ENCODE measurements at places on chromosomes 6 and 20. TPM values are rescaled to one million over a fixed set of nuclear protein-coding genes. Genes with fewer than 3 reads are reported as not detected.
A peak's percentile ranks its signal among the peaks of the same experiment; 100 is the strongest.

EEF1A2 gene
- total RNA-seq: 13.4 TPM

ECT2L gene
- 0.41 TPM for total RNA-seq

DNA sequence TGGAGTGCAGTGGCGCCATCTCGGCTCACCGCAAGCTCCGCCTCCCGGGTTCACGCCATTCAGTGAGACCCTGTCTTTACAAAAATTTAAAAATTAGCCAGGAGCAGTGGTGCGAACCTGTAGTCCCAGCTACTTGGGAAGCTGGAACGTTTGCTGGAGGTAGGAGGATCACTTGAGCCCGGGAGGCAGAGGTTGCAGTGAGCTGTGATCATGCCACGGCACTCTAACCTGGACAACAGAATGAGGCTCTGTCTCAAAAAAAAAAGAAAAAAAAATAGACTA is 5.7 kb upstream of the PARD6B start:
- DNase-seq: no peak
- no peak overlapping the region for H3K27ac ChIP-seq
- no peak overlapping the region for H3K4me3 ChIP-seq

PM20D2 gene
- 11.9 TPM for total RNA-seq

GRCh38 chr6:33314515-33314942 is 651 bp upstream of the TAPBP start:
- H3K4me1 ChIP-seq: peaks cover 8% of the 10 kb centered on the region

KLC4 gene
- 41.2 TPM for total RNA-seq

GRCh38 chr6:52144196-52145076 is 41.7 kb upstream of the IL17A start:
- H3K27ac ChIP-seq: no peak overlapping the region
- DNase-seq: no peak
- no peak overlapping the region for H3K4me3 ChIP-seq
- H3K4me1 ChIP-seq: no peaks in the 10 kb centered on the region
- H3K36me3 ChIP-seq: no peaks in the 10 kb centered on the region

BMP5 gene
- total RNA-seq: 0.80 TPM

FOXA2 gene
- 0.59 TPM for total RNA-seq

DNA sequence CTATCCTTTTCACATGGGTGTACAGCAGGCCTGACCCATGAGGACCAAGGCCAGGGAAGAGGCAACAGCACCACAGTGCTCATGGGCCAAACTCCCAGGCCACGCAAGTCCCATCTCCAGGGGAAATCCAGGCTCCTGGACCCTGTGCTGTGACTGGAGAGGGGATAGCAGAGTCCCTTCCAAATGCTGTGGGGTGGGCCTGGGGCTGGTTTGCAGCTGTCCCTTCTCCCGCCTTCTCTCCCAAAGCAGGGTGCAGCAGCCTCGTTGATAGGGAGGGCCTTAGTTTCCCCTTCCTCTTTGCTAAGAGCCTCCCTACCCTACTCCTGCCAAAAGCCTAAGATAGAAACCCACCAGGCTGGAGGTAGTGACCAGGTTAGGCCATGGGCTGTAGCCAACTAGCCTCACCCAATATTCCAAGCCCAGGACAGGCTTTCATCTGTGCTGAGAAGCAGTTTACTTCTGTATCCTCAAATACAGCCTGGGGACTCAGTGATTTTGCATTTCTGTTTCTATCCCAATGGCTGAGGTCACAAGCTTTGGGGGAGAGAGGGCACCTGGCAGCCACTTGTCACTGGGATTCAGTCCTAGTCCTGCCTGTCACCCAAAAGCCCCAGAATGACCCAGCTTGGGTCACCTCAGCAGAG is 1.4 kb downstream of the CTSZ start:
- no peaks in the 10 kb centered on the region for H3K36me3 ChIP-seq
- H3K27me3 ChIP-seq: no peaks in the 10 kb centered on the region
- DNase-seq: no peak
- H3K4me3 ChIP-seq: peak overlapping the region; percentile 66
- peak overlapping the region; percentile 72 for H3K27ac ChIP-seq

PBOV1 gene
- not detected for total RNA-seq

- no peaks in the 10 kb centered on the region for H3K4me1 ChIP-seq
- H3K27me3 ChIP-seq: no peaks in the 10 kb centered on the region
- no peak overlapping the region for H3K4me3 ChIP-seq
- H3K36me3 ChIP-seq: no peaks in the 10 kb centered on the region
Measured at GRCh38 chr6:152594701-152595100, 42.5 kb downstream of the SYNE1 start.

GRCh38 chr20:64077876-64078551 is 1.3 kb downstream of the RGS19 start:
- peaks cover 9% of the 10 kb centered on the region for H3K4me1 ChIP-seq
- DNase-seq: no peak
- no peak overlapping the region for H3K27ac ChIP-seq
- H3K4me3 ChIP-seq: no peak overlapping the region

- H3K4me1 ChIP-seq: no peaks in the 10 kb centered on the region
- no peaks in the 10 kb centered on the region for H3K27me3 ChIP-seq
- no peak overlapping the region for H3K4me3 ChIP-seq
- no peak for DNase-seq
- H3K36me3 ChIP-seq: no peaks in the 10 kb centered on the region
- no peak overlapping the region for H3K27ac ChIP-seq
Measured at GRCh38 chr6:29504961-29505360, 17.2 kb upstream of the MAS1L start.

SOX18 gene
- 12.8 TPM for total RNA-seq

DNA sequence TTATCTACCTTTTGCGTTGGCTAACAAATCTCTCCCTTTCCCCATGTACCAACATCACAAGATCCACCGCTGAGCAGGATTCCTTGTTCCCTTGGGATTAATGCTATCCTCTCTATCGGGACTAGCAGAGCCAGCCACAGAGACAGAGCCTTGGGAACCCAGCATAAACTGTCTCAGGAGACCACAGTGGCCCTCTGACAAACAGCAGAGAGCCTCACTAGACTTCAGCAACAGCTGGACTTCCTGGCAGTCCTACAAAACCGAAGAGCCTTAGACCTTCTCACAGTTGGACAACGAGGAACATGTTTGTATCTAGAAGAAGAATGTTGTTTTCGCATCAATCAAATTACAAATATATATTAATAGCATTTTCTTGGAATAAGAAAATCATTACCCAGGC is 39.6 kb upstream of the POU5F1 start:
- H3K27me3 ChIP-seq: no peaks in the 10 kb centered on the region
- H3K4me3 ChIP-seq: no peak overlapping the region
- no peak overlapping the region for H3K27ac ChIP-seq
- H3K36me3 ChIP-seq: no peaks in the 10 kb centered on the region
- DNase-seq: no peak

STK38 gene
- 17.7 TPM for total RNA-seq

DNA sequence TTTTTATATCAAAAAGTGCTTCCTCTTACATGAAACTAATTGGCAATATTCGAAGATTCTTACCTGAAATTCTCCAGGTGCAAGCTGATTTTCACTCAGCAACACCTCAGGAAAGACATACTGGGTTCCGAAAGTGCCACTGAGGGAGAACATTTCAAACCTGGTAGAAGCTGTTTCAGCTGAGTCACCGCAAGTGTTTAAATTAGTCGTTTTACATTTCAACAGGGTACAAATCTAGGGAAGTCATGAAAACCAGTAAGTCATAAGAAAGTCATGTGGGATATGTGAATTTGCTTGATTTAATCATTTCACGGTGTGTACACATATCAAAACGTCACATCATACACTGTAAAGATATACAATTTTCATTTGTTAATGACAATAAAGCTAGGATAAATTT is 25.3 kb upstream of the TAAR1 start:
- H3K27ac ChIP-seq: no peak overlapping the region
- DNase-seq: no peak
- no peaks in the 10 kb centered on the region for H3K27me3 ChIP-seq

GRCh38 chr6:37459981-37460800 is 27.2 kb downstream of the CMTR1 start:
- peaks cover 26% of the 10 kb centered on the region for H3K36me3 ChIP-seq
- no peak overlapping the region for H3K27ac ChIP-seq
- H3K4me3 ChIP-seq: no peak overlapping the region

DNA sequence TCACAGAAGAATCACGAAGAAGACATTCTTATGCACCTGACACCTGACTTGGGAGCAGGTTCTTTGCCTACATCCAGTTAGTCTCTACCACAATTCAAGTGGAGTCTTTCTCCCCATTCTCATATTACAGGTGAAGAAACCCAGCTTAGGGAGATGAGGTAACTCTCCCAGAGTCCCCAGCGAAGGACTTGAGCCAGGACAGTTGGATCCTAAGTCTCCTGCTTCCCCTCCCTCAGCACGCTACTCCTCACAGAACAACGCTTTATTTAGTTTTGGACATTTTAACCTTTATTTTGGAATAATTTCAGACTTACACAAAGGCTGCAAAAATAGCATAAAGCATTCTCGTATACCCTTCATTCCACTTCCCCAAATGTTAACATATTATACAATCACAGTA is 824 bp upstream of the CSTL1 start:
- H3K27me3 ChIP-seq: no peaks in the 10 kb centered on the region
- no peaks in the 10 kb centered on the region for H3K36me3 ChIP-seq
- no peaks in the 10 kb centered on the region for H3K4me1 ChIP-seq
- no peak overlapping the region for H3K4me3 ChIP-seq
- no peak overlapping the region for H3K27ac ChIP-seq

GRCh38 chr6:28807682-28808280 is 116.0 kb downstream of the TRIM27 start:
- H3K27me3 ChIP-seq: peaks cover 32% of the 10 kb centered on the region
- no peaks in the 10 kb centered on the region for H3K4me1 ChIP-seq
- no peak overlapping the region for H3K4me3 ChIP-seq
- DNase-seq: no peak

DNA sequence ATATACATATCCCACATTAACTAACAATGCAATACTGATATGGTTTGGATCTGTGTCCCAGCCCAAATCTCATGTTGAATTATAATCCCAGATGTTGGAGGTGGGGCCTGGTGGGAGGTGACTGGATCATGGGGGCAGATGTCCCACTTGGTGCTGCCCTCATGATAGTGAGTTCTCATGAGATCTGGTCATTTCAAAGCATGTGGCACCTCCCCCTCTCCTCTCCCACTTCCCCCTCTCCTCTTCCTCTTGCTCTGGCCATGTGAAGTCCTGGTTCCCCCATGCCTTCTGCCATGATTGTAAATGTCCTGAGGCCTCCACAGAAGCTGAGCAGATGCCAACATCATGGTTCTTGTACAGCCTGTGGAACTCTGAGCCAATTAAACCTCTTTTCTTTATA is 71.2 kb downstream of the FYN start:
- H3K27me3 ChIP-seq: no peaks in the 10 kb centered on the region
- H3K4me1 ChIP-seq: no peaks in the 10 kb centered on the region
- no peak overlapping the region for H3K27ac ChIP-seq
- no peak overlapping the region for H3K4me3 ChIP-seq

DNA sequence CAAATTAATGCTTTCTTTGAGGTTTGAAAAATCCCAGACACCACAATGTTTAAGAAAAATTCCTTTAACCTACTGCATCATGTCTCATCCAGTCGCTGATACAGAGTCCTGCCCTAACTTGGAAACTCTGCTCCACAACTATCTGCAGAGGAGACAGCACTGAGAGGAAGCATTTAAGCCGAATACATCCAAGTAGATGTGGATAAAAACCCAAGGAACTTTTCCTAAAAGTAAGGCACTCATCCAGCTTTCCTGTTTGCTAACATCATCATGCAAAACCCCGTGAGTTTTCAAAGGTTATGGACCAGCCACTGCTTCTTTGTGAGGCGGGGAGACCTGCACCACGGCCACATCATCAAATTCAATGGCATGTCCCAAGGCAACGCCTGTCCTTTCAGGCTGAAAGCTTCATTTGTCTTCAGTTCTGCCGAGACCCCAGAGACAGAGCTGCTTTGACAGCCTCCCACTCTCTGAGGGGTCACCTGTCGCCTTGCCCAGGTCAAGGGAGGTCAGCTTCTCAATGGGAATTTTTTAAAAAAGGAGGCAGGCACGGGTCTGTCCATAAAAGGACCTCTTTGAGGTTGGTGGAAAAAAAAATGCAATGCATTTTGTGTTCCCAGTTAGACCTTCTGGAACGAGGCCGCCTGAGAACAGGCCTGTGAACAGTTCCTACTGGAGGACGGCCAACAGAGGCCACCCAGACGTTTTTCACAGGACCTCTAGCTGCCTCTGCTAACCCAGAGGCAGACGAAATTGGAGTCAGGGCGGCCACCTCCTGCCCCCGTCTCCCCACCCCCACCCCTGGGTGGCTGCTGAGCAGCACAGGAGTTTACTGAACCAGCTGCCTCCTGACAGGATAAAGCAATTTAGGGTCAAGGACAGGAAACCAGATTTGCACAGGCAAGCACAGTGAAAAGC is 142.5 kb upstream of the HDDC2 start:
- H3K4me3 ChIP-seq: no peak overlapping the region
- H3K36me3 ChIP-seq: no peaks in the 10 kb centered on the region
- no peaks in the 10 kb centered on the region for H3K27me3 ChIP-seq
- H3K4me1 ChIP-seq: no peaks in the 10 kb centered on the region
- no peak overlapping the region for H3K27ac ChIP-seq
- no peak for DNase-seq

DNA sequence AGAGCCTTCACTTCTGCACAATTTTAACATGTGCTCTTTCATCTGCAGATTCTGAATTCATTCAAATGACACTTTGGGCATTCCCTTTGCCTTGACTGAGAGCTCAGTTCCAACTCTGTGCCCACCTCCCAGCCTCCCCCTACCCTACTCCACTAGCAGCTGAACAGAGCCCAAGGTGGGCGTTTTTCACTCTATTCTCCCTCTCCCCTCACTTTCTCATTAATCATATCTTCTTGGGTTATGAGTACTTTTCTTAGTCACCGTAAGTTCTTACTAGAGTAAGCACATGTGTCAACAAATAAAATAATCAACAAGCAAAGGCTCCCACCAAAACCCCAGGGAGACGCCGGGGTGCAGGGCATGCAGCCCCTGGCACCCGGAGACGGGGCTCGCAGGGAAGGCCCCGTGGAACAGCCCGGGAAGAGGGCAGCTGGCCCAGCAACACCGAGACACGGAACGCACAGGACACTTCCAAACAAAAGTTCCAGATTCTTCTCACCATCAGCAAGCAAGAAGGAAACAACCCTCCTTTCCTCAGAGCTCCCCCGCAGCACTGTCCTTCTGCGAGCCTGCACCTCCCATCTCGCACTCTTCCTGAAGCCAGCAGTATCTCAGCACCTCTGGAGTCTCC is 34.1 kb downstream of the TAF4 start:
- no peaks in the 10 kb centered on the region for H3K27me3 ChIP-seq
- no peaks in the 10 kb centered on the region for H3K36me3 ChIP-seq
- H3K4me1 ChIP-seq: no peaks in the 10 kb centered on the region
- H3K27ac ChIP-seq: no peak overlapping the region
- DNase-seq: no peak
- no peak overlapping the region for H3K4me3 ChIP-seq

UFL1 gene
- 32.5 TPM for total RNA-seq

GRCh38 chr6:105588123-105588710 is 185.3 kb upstream of the PREP start:
- no peak overlapping the region for H3K4me3 ChIP-seq
- no peaks in the 10 kb centered on the region for H3K4me1 ChIP-seq
- H3K27ac ChIP-seq: no peak overlapping the region
- no peaks in the 10 kb centered on the region for H3K27me3 ChIP-seq
- DNase-seq: no peak
- no peaks in the 10 kb centered on the region for H3K36me3 ChIP-seq

ADGB gene
- total RNA-seq: 8.1 TPM
